Caki2 (cell line): ENCODE measurements at places on chromosomes 7 and 10. TPM values are rescaled to one million over a fixed set of nuclear protein-coding genes. Genes with fewer than 3 reads are reported as not detected.

Gene ZNF22
- 0.09 TPM in 1 of 2 replicates, not detected in the other for total RNA-seq

Gene PIK3CG
- total RNA-seq: not detected in 2 replicates

Gene ITPRID1
- not detected in 2 replicates for total RNA-seq

Gene RSPH10B
- not detected in 2 replicates for total RNA-seq

Gene POLR1F
- total RNA-seq: 15.7 and 27.0 TPM in 2 replicates

Gene CLRN3
- total RNA-seq: not detected in 2 replicates

Gene NPC1L1
- total RNA-seq: not detected in 2 replicates

Gene TEX47
- not detected in 2 replicates for total RNA-seq

Gene CYP2E1
- total RNA-seq: not detected in 2 replicates

Gene SPDYE2B
- not detected in 2 replicates for total RNA-seq

Gene RRP12
- total RNA-seq: 15.5 and 19.9 TPM in 2 replicates

Gene PLEKHA1
- total RNA-seq: 42.6 and 58.2 TPM in 2 replicates

Gene HMX3
- not detected in 2 replicates for total RNA-seq

Gene ACTR1A
- 79.3 and 94.4 TPM in 2 replicates for total RNA-seq

Gene PRPS1L1
- total RNA-seq: not detected in 2 replicates

Gene KCNH2
- total RNA-seq: 8.4 and 9.1 TPM in 2 replicates

Gene VAX1
- total RNA-seq: 0.27 and 0.67 TPM in 2 replicates

Gene NPY
- total RNA-seq: not detected in 2 replicates

Gene ADCYAP1R1
- not detected in 2 replicates for total RNA-seq

Gene MBL2
- 0.17 TPM in 1 of 2 replicates, not detected in the other for total RNA-seq

Gene CPEB3
- 0.09 and 0.20 TPM in 2 replicates for total RNA-seq

Gene CFAP70
- total RNA-seq: 0.78 and 3.4 TPM in 2 replicates

Gene MMP21
- total RNA-seq: not detected in 2 replicates

Gene PLCE1
- 0.70 and 1.0 TPM in 2 replicates for total RNA-seq

Gene DNAJC30
- total RNA-seq: 10.7 and 20.2 TPM in 2 replicates

Gene CALCR
- 0.14 and 0.57 TPM in 2 replicates for total RNA-seq

Gene STEAP1B
- not detected in 2 replicates for total RNA-seq

Gene GJD4
- total RNA-seq: not detected in 2 replicates

Gene KCND2
- total RNA-seq: not detected in 2 replicates

Gene FAM237B
- total RNA-seq: not detected in 2 replicates

Gene CHST3
- total RNA-seq: 45.2 and 49.3 TPM in 2 replicates

Gene TWIST1
- not detected in 2 replicates for total RNA-seq

Gene EPHA1
- total RNA-seq: not detected in 2 replicates

Gene ZCWPW1
- 1.8 and 5.9 TPM in 2 replicates for total RNA-seq

Gene ACSM6
- 0.10 TPM in 1 of 2 replicates, not detected in the other for total RNA-seq

Gene NODAL
- total RNA-seq: not detected in 2 replicates

Gene TTYH3
- 34.7 and 42.7 TPM in 2 replicates for total RNA-seq

Gene ANKRD1
- total RNA-seq: 30.7 and 34.4 TPM in 2 replicates

Gene CLDN3
- 43.4 and 69.4 TPM in 2 replicates for total RNA-seq
